ENCODE measurements at places on chromosomes 11 and 22.

DNA sequence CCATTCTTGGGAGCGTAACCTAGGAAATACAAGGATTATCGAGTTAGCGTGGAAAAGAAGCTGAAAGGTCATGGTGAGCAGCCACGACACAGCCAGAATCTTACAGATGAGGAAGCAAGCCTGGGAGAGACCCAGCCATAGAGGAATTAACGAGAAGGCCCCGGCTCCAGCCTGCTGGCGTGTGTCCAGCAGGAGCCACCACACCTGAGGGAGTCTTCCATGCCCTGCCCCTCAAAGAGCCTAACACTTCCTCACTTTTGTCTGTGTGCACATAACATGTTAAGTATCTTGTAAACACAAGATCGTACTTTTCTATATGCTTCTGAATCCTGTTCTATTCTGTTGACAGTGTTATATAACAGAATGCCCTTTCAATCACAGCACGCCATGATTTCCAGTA is 18.1 kb downstream of the CECR2 start:
- no peak for DNase-seq
- no peaks in the 10 kb centered on the region for H3K27me3 ChIP-seq
- no peak overlapping the region for H3K27ac ChIP-seq
- H3K36me3 ChIP-seq: no peaks in the 10 kb centered on the region
- H3K4me3 ChIP-seq: no peak overlapping the region
- H3K4me1 ChIP-seq: no peaks in the 10 kb centered on the region

DNA sequence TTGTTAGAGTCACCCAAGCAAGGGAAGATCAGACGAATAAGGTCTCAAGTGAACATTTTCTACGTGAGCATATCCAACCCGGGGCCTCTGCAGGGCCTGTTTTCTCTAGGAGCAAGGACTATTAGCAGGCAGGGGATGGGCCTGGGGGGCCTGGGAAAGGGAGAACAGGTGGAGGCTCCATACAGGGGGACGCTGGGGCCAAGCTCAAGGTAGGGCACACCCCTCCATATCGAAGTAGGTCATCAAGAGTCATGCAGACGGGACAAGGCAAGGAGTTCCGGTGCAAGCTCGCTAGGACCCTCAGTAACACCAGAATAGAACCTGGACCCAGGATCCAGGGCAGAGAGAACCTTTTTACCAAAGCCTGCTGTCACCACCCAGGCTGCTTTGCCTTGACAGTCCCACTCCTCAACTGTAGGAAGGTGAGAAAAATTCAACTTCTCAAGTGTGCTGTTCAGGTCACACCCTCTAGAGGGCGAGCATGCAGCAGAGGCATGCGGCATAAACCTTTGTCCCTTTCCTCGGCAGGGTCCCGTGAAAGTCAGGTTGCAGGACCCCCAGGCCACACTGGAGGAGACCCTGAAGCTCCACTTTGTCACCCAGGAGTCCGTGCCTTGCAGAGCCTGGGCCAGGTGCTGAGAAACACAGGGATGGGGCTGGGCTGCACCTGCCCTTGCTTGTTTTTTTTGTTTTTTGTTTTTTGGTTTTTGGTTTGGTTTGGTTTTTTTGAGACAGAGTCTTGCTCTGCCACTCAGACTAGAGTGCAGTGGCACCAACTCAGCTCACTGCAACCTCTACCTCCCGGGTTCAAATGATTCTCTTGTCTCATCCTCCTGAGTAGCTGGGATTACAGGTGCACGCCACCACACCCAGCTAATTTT is 8.6 kb upstream of the APOBEC3B start:
- no peaks in the 10 kb centered on the region for H3K4me1 ChIP-seq
- peak; percentile 60 for DNase-seq
- no peak overlapping the region for H3K4me3 ChIP-seq
- no peak overlapping the region for H3K27ac ChIP-seq

GRCh38 chr11:44979543-44980399 is 29.1 kb upstream of the TP53I11 start:
- peaks cover 50% of the 10 kb centered on the region for H3K4me1 ChIP-seq
- no peaks in the 10 kb centered on the region for H3K27me3 ChIP-seq
- peak overlapping the region; percentile 21 for H3K4me3 ChIP-seq
- H3K27ac ChIP-seq: peak overlapping the region; percentile 92
- peak; percentile 85 for DNase-seq
- H3K36me3 ChIP-seq: no peaks in the 10 kb centered on the region

DNA sequence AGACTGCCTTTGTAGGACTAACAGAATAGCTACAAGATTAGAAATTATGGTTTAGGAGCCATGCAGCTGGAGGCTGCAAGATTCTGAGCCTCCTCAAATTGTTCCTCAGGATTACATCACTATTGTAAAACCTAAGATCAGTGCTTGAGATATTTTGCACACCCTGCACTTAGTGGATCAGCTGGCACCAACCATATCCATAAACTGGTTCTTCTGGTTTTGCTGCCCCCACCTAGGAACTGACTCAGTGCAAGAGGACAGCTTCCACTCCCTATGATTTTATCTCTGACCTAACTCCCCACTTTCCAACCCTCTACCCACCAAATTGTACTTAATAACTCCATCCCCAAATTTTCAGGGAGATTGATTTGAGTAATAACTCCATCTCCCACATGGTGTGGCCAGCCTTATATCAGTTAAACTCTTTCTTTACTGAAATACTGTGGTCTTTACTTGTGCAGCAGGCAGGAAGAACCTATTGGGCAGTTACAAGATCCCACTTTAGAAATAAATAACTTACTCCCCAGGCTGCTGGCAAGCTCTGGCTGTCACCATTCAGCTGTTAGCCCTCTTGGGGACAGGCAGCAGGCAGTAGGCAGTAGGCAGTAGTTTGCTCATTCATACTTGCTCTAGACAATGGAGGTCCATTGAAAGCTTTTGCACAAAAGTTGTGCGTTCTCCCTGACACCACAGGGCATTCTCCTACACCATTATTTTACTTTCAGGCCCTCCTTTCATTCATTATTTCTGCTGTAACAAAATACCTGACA is 119.0 kb downstream of the SLC17A6 start:
- H3K27ac ChIP-seq: no peak overlapping the region
- H3K36me3 ChIP-seq: no peaks in the 10 kb centered on the region
- no peaks in the 10 kb centered on the region for H3K27me3 ChIP-seq
- no peak overlapping the region for H3K4me3 ChIP-seq
- H3K4me1 ChIP-seq: no peaks in the 10 kb centered on the region

- H3K4me3 ChIP-seq: no peak overlapping the region
- no peaks in the 10 kb centered on the region for H3K4me1 ChIP-seq
- H3K27ac ChIP-seq: peak overlapping the region; percentile 50
- DNase-seq: no peak
- H3K27me3 ChIP-seq: no peaks in the 10 kb centered on the region
- H3K36me3 ChIP-seq: no peaks in the 10 kb centered on the region
Measured at GRCh38 chr22:41781507-41781906, 19.0 kb upstream of the CCDC134 start.

DNA sequence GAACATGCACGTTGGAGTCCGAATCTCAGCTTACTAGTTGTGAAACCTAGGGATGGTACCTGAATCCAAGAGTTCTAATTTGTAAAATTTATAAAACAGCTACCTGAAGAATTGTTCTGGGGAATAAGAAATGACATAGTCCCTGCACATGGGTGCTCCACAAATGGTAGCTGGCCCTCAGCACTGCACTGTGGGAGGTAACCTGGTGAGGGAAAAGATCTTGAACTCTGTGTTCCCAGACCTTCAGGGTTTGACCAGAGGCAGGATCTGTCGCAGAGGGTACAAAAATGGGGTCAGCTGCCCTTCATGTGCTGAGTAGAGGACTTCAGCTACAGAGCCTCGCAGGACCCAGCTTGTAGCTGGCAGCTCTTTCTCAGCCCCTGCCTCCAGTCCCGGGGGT is 73.5 kb downstream of the USP35 start:
- H3K4me1 ChIP-seq: peaks cover 3% of the 10 kb centered on the region
- H3K4me3 ChIP-seq: no peak overlapping the region
- no peaks in the 10 kb centered on the region for H3K36me3 ChIP-seq
- no peak overlapping the region for H3K27ac ChIP-seq

DNA sequence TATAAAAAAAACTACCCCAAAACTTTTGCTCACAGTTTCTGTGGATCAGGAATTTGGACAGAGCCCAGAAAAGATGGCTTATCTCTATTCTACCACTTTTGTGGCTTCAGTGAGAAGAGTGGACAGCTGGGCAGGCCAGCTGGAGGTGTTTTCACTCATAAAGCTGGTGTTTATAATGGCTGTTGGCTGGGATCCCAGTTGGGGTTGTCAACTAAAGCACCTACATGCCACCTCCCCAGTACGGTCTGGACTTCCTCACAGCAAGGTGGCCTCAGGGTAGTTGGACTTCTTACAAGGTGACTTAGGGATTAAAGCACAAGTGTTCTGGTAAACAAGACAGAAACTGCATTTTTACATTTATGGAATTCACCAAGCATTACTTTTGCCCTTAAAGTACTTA is 171.0 kb downstream of the NELL1 start:
- DNase-seq: no peak
- H3K4me1 ChIP-seq: no peaks in the 10 kb centered on the region
- no peaks in the 10 kb centered on the region for H3K27me3 ChIP-seq
- no peaks in the 10 kb centered on the region for H3K36me3 ChIP-seq
- H3K27ac ChIP-seq: no peak overlapping the region

DNA sequence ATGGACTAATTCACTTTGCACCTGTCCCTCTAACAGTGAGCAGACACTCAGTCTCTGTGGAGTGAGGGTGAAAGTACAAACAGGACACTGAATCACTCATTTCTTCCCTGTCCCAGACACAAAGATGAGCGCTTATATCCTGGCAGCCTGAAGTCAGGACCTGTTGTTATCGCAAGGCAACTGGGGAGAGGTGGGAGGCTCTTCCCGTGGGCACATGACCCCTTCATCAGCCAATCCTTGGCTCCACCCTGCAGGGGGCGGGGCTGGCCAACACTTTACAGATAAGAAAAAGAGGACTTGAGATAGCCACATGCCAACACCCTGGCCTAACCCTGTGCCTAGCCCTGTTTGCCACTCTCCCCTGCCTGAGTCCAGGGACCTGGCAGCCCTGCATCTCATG is 29.5 kb upstream of the TESMIN start:
- H3K27ac ChIP-seq: no peak overlapping the region
- H3K4me1 ChIP-seq: no peaks in the 10 kb centered on the region
- peaks cover 61% of the 10 kb centered on the region for H3K36me3 ChIP-seq
- no peaks in the 10 kb centered on the region for H3K27me3 ChIP-seq
